ENCODE measurements at places on chromosomes 4 and X.

GRCh38 chrX:16320765-16321355, 153.6 kb downstream of the MAGEB17 start:
- no peak for DNase-seq

GRCh38 chr4:118331352-118331751, 21.5 kb downstream of the PRSS12 start:
- no peak for DNase-seq

DNA sequence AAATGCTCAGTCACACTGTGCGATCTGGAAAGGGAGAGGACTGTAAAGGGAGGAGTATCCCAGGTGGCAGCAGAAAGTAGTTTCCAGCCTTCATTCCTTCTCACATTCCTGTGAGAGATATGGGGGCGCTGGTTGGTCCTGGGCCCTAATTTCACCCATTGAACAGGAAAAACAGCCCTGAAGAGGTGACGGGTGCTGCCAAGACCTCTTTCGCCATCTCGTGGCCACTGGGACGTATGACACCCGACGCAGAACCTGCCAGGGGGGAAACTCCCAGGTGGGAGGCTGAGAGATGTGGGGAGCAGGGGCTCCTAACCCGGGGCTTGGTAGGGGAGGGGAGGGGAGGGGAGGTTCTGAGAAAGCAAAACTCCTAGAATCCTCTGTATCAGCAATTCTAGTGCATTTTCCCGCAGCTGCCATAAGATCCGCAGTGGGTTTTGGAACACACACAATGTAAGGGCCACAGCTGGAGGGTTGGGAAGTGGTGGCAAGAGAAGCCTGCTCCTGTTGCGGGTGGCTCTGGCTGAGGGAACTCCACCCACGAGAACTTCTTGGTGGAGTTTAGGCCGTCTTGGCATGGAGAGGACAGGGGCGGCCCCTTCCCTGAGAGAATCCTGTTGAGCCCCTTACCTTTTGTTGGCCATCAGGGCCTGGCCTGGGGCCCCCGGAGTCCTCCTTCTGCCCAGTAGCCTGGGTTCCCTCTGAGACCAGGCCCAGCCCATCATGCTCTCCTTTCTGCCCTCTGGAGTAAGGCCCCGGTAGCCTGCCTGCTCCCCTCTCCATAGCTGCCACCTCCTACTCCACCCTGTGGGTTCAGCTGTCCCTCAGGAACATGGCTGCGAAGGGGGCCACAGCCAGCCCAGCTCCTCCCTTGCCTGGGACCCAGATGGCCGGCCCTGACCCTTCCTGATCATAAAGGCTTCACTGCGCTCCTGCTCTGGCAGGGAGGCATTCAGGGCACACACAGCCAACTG, 134.1 kb downstream of the OR13H1 start:
- no peak for DNase-seq

DNA sequence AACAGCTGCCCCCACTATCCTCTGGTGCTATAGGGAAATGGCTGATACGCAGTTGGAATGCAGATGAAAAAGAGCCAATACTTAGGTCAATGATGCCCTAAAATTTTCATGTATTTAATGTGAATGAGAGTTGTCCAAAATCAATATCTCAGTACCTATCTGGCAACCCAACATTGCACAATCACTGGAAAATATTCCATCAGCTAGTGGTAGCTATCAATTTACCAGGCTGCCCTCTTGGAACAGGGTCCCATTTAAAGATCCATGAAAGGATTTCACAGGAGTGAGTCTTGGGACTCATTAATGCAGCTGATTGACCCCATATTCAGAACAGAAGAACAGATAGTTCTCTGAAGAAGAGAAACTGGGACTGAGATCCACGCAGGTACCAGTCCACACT, 638.9 kb downstream of the SMARCA1 start:
- no peak for DNase-seq

DNA sequence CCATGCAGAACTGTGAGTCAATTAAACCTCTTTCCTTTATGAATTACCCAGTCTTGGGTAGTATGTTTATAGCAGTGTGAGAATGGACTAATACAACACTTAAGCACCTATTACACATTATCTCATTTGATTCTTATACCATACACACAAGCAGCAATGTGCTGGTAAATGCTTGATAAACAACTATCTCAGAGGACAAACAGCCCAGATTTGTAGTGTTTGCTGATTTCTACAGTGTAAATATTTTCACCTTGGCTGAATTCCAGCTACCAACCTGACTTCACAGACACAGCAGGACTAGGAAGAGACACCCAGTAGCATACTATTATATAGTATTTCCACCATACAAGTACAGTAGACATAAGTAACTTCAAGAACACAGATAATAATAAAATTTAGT, 406.5 kb upstream of the CNKSR2 start:
- no peak for DNase-seq

DNA sequence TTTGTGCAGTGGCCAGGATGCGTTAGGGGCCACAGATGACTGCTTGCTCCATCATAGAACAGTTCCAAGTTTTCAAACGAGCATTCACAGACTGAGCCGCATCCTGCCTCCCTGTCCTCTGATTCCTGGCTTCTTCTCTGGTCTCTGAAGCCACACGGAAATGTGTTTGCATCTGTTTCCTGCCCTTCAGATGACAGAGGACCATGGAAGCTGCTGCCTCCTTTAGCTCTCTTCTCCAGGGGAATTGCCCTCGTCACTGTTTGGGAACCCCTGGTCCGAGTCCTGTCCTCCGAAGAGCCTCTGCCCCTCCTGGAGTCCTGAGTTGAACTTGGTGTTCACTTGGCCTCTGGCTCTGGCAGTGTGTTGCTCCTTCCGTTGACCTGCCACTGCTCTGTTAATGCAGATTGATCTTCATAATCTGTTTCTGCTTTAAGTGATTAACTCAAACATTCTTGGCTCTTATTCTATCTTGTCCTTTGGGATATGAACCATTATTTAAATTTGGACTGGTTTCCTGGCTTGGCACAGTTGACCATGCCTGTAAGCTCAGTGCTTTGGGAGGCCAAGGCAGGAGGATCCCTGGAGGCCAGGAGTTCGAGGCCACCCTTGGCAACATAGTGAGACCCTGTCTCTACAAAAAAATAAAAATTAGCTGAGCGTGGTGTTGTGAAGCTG, 96.0 kb downstream of the PTTG2 start:
- DNase-seq, result no peak
